NCI-H1694 (cell line): ENCODE measurements at places on chromosomes 6 and 20.
A peak's percentile ranks its signal among the peaks of the same experiment; 100 is the strongest.

GRCh38 chr20:56451056-56451765 lies 17.2 kb upstream of the RTF2 start:
- no peak for DNase-seq

GRCh38 chr6:39786649-39787048 lies 5.5 kb upstream of the DAAM2 start:
- no peak for DNase-seq

GRCh38 chr6:7630792-7631191 lies 40.8 kb downstream of the SNRNP48 start:
- no peak for DNase-seq

- DNase-seq = no peak
These were observed 101.1 kb downstream of the DLGAP4 start for GRCh38 chr20:36407199-36407733.

GRCh38 chr6:87274660-87275274 lies 47.6 kb upstream of the SMIM8 start:
- no peak for DNase-seq

DNA sequence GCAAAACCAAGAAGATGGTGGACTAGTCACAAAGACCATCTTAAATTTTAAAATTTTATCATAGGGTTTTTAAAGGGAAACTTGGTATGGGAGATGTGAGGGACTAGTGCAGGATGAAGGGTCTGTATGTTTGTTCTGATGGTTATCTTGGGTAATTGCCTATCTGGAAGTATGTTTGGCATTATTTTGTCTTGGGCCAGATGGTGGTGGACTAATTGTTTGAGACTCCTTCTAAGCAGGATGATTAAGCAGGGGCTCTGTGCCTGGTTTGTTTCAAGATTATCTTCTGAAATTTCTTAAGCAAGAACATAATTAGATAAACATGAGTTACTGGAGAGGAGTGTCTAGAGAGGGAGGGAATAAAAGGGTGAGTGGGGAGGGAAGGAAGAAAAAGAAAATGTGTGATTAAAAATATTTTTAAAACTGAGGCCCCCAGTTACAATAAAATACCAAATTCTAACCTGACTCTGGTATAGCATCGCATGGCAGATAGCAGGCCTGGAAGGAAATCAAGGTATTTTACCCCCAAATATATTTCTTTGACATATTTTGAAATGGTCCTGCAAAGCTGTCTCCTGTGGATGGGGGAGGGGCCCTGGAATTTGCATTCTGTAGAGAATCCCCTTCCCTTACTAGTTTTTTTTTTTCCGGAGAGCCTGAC lies 49.9 kb upstream of the FAM184A start:
- no peak for DNase-seq

- no peak for DNase-seq
These were observed at the start of gene LPIN3 for GRCh38 chr20:41340327-41341055. LPIN3 (plus strand) TSS chr20:41340821; CDS start chr20:41345804, 4,983 bp downstream.

DNA sequence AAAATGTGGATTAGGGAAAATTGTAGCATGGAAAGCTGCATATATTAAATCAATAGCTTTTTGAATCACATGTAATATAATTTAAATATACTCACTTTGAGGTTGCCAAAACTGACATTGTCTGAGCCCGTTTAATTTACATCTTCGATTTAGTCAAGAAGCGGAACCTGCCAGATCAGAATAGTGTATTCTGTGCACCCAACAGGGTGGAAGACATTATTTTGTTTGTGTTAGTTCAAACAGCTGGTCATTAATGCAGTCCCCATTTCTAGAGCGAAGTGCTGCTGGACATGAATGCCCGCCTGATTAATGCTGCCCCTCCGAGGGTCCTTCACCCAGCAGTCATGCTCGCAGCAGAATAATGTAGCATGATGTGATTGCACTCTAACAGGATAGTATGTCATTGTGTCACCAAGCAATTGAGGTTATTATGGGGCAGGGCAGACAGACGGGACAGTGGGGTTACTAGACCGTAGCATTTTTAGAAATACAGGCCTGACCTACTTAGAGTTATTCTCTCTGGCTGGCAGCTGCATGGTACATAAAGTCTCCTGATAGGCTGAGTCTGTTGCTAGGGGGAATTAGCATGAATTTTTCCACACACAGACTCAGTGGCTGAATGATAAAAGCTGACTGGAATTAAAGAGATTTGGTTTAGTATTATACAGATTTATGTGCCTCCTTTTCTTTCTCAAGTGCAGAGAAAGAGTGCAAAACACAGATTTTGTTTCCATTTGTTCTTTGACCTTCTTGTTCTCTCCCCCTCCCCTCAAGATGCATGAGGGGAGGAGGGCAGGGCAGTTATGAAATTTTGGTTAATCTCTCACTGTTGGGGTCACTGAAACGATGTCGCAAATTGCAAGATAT lies 147.1 kb downstream of the PRL start:
- peak; percentile 18 for DNase-seq

DNA sequence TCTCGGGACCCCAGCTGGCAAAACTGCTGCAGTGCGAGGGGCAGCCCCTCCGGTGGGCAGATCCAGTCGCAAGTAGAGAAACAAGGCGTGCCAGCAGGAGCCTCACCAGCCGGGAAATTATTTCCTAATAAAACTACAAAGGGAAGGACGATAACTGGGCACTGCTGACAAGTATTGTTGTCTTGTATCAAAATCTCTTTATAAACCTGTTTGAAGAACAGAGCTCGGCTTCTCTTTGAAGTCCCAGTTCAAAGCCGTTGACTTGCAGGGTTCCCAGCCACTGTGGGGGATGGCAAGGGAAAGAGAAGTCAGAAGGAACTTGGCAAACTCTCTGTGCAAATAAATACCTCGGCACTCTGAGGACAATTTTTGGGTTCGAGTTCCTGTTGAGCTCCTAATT lies 504.5 kb downstream of the CD83 start:
- DNase-seq = no peak

- no peak for DNase-seq
These were observed 30.7 kb downstream of the LINC00237 start for GRCh38 chr20:21075471-21075870.

GRCh38 chr6:25670793-25671513 lies 18.9 kb downstream of the SCGN start:
- no peak for DNase-seq

DNA sequence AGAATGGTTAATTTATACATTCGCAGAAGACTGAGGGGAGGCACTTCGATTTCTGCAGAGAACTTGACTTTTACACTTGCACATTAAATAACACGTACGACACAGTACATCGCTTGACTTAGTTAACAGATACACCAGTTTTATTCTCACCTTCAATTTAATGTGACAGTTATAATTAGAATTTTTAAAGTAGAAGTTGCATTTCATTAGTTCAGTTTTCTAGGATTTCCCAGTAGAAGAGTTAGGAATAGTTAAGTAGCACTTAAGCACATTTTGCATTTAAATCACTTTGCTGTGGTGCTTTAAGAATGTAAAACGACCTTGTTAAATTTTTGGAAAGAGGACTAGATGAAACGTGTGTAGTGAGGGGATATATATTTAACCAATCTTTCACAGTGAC lies 1.6 kb upstream of the BEND3 start:
- DNase-seq = no peak

GRCh38 chr6:89310929-89311328 lies 4.2 kb downstream of the GABRR2 start:
- DNase-seq = no peak

GRCh38 chr6:39313526-39314272 lies 520 bp downstream of the KCNK17 start:
- DNase-seq = no peak

- DNase-seq = no peak
These were observed 451.7 kb downstream of the GRIK2 start for GRCh38 chr6:101845172-101845571.

- DNase-seq = peak; percentile 32
These were observed 9.7 kb downstream of the TRIM31 start for GRCh38 chr6:30102970-30103871.

- no peak for DNase-seq
These were observed 202.3 kb upstream of the RIN2 start for GRCh38 chr20:19555726-19556125.

GRCh38 chr6:18309046-18309445 lies 44.7 kb upstream of the DEK start:
- DNase-seq = no peak

DNA sequence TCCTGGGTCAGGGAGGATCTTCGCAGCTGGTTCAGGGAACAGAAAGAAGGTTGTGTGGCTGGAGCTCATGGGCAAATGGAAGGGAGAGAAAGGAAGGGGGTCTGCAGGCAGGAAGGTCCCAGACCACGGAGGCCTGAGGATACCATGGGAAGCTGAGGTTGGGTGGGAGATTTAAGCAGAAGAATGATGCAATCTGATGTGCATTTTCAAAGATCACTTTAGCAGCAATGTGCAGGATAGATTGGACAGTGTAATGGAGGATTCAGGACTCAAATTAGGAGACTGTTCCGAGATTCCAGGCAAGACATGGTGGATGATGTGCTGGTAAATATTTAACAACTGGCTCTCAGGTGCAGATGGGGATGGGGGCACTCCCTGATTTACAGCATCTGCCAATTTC lies 5.8 kb upstream of the RRBP1 start:
- no peak for DNase-seq

DNA sequence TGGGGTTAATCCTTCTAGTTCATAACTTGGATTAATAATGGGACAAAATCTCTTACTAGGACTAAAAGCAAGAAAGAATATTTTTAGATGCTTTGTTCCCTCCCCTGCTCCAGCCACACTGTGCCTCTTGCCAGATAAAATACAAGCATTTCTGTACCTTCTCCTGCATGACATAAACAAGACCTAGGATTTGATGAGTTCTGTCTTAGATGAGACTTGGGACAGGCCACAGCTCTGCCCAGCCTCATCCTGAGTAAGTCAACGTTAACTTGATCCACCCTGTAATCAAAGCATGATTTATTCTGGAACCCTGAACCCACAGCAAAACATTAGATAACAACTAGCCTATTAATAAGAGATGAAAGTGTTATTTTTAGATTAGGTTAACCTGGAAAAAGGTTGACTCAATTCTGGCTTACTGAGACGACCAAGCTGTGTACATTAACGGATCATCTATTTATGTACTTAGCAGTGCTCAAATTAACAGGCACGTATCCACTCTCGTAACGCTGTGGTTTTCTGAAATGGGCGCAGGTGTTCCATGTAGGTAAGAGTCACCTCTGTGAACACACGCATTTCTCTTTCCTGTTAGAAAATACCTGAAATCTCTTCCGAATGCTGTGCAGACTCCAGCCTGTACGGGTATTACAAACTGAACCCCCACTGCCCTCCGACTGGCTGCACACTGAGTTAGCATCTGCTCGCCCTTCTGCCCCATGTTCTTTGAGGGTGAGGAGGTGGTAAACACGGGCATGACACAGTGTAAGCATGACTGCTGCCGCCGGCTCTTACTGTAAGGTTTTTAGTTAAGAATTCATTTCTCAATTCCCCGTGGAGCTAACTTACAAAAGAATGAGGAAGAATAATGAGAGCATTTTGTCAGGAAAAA lies 132.1 kb upstream of the FOXQ1 start:
- no peak for DNase-seq

GRCh38 chr6:75546381-75546780 lies 52.8 kb upstream of the FILIP1 start:
- no peak for DNase-seq

DNA sequence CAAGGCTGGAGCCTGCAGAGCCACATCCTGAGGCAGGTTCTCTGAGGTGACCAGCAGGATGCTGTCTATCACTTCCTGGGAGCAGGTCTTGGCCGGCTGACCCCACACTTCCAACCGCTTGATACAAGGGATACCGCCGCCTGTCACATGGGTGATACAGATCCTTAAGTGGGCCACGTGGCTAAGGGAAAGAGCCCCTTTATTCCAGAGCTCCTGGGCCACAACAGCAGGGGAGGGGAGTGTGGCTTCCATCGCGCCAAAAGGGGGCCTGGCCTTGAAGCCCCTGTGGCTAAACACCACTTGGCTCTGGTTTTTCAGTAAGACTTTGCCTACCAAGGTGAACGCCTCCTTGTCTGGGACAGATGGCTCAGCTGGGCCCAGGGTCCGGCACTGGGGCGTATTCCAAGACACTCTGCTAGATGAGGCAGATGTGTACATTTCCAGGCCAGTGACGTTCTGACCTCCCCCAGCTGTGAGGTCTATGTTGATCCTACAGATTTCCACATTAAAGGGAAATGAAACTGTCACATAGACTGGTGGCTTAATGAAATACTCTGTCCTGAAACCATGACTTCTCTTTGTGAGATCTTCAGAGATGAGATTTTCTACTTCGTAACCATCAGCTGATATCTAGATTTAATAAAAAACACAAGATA lies 37.6 kb upstream of the AVP start:
- DNase-seq = no peak

DNA sequence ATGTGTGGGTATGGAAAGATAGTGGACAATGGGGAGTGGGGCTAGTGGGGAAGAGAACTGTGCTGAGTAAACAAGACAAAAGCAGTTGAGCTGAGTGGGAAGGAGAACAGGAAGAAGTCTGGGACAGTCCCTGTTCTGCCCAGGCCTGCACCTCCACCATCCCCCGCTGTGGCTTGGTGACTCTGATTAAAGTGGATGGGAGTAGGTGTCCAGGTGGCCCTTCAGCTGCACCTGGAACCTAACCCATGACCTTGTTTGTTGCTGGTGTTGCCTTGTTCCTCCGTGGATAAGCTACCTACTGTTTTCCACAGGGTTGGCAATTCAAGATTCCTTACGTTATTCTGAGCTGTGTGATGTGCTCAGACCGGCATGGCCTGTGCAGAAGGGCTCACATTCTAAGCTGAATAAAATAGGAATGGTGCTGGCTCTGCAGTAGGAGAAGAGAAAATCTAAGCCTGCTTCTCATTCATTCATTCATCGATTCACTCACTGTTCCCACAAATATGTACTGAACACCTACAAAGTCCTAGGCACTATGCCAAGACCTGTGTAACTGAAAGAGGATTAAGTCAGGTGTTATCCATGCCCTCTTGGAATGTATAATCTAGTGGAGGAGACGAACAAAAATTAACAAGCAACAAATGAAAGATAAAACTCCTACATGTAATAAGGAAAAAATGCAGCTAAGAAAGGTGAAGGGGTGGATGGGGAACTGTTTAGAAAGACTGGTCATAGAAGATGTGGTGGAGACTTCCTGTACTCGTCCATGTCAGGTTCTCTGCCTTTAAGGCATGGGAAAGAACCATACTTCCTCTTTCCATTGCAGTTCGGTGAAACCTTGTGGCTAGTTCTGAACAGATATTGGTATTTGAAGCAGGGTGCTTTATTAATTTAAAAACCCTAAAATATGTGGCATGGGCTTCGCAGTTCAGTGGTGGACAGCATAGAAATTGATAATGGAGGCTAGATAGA lies 10.1 kb upstream of the CALHM6 start:
- DNase-seq = no peak

- no peak for DNase-seq
These were observed 21.8 kb downstream of the PKHD1 start for GRCh38 chr6:52065621-52066020.

DNA sequence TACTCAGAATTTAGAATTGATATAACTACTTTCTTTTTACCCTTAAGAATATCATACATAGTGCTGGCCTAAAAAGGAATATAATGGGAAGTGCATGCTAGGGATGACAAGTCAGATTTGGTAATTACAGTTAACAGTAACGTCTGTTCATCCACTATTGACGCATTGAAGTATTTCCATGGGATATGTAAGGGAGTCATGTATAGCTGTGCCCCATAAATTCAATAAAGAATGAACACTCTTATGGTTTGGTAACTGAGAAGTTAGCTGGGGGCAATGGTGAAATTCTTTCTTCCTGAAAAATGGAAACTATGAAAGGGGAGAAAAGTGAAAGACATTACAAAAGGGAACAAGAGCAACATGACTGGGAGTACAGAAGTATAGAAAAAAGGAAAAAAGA lies 2.6 kb upstream of the COL19A1 start:
- no peak for DNase-seq
